ENCODE measurements at places on chromosomes 2 and 18. TPM values are rescaled to one million over a fixed set of nuclear protein-coding genes. Genes with fewer than 3 reads are reported as not detected.

DNA sequence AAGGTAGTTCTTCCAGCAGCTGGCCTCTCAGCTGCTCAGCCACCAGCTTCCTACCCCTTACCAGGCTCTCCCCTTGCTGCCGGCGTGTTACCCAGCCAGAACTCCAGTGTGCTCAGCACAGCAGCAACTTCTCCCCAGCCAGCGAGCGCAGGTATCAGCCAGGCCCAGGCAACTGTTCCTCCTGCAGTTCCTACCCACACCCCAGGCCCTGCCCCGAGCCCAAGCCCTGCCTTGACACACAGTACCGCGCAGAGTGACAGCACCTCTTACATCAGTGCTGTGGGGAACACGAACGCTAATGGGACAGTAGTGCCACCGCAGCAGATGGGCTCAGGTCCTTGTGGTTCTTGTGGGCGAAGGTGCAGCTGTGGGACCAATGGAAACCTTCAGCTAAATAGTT is 52.0 kb downstream of the ZCCHC2 start:
- DNase-seq = no peak

DNA sequence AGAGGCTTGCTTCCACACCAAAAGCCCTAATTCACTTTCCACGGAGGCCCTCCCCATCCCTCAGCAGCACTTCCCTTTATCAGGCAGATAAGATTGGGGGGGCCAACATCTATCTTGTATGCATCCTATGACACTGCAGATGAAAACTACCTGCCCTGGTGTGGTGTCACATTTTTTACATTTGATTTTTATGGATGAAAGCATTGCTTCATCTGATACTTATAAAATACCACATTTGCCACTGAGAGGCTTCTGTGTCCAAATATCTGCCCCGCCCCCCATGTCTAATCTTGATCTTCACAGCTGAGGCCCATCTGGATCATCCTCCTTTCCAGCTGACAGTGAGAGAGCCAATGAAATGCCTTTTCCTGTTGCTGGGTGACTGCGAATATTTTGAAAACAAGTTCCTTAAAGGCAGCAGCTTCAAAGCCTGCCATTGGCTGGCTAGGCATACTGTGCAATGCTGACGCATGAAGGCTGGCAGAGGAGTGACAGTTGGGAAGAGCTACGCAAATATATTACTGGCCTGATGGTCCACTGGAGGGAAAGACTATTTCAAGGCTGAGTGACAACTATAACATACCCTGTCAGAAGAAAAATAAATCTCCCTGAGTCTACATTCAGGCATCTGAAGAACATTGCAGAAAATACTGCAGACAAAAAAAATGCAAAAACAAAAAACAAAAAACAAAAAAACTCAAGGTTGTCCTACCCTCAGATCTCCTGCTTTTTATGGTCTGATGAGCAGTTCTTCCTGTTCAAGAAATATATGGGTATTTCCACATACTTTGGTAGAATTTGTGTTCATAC is 318.7 kb downstream of the PDE11A start:
- peak; percentile 96 for DNase-seq

GRCh38 chr2:240249423-240250149 is 109.1 kb upstream of the OTOS start:
- peak; percentile 72 for DNase-seq

EFHD1 gene
- 129 TPM for total RNA-seq

DNA sequence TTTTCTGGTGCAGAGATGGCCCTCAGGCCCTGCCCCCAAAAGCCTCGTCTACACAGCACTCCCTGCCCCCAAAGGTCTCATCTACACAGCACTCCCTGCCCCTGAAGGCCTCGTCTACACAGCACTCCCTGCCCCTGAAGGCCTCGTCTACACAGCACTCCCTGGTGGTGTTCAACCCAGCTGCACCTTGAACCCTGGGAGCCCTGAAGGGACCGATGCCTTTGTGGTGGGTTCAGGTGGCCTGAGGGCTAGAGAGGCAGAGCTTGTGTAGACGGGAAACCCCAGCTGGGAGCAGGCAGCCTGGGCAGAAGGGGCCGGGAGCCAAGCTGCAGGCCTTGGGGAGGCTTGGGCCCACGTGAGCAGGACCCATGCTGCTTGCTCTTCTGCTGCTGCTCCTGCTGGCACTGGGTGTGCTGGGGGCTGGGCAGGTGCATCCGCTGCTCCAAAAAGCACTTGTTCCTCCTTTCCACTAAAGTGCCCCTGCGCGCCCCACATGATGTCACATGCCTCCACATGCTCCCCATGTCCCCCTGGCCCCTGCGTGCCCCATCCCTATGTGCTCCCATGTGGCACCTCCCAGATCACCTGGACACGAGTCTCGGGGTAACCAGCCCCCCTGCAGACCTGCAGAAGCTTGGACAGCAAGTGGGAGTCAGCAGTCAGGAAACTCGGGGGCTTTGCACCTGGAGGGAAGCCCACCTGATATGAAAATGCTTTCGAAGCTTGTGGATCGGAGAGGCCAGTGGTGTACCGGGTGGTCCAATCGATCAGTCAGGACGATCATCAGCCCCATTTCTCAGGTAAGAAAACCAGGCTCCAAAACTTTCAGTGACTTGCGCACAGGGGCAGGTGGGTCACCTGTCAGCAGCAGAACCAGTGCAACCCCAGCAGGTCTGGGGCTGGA is 94.9 kb upstream of the CTDP1 start:
- no peak for DNase-seq

DNA sequence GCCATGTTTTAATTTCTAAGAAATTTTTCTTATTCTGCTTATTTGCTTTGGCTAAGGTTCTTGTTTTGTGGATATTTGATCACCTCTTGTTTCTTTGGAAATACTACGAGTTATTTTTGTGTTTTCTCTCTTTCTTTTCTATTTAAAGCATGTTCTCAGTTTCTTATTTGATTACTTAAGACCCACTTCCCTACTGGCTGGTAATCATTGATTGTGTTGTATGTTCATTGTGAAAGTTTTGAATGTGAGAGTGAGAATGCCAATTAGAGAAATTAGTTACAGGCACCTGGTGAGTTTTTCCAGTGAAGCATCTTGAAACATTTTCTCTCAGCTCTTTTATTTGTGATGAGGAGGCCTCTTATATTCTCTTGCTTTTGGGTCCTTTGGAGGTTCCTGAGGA is 226.7 kb upstream of the MC4R start:
- DNase-seq = no peak

DNA sequence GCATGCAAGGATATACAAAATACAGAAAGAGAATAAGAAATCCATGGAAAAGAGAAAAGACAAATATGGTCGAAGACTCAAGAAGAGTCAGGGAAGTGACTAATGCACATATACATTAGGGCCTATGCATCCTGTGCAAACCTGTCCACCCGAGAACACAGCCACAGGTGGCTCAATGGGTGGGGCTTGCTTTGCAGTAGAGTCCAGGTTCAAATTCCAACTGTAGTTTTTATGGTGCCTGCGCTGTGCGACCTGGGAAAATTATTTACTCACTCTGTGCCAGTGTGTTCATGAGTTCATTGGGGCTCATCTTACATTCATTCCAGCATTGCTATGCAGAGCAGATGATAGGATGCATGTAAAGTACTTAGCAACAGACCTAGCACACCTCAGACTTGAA is 244.7 kb downstream of the CTNNA2 start:
- DNase-seq = no peak

DNA sequence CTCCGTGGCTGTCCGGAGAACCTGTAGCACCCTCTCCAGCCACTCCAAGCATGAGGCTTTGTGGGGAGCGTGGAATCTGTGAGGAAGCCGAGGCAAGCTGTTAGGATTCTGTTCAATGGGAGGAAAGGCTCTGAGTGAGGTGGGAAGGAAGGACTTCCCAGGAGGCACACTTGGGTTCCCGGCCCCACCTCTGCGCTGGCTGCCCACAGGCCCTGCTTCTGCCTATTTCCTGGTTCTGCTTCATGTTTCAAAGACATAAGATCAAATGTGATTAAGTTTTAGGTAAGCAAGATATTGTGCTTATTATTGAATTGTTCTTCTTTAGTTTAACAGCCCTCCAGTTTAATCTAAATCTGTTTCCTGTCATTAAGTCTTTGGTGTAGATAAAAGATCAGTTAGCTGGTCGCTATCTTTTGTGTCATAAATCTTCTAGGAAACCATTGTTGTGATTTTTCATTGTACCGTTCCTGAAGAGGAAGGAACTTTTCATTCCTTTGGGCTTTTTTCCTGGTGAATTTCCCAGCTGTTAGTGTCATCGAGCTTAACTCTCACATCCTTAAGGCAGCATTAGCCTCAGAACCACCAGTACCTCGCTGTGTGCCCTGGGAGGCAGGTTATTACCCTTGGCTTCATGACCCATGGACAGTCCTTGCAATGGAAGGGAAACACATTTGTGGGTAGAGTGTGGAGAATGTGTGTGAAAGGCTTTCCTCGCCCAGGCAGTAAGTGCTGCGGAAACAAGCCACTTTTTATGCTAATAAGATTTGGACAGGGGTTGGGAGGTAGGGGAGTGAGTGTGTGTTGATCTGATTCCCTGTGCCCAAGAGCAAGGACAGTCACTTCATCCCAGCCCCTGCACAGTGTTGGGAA is 61.9 kb upstream of the ALPP start:
- DNase-seq = peak; percentile 19

GRCh38 chr2:8489751-8490150 is 192.1 kb upstream of the ID2 start:
- DNase-seq = no peak

DNA sequence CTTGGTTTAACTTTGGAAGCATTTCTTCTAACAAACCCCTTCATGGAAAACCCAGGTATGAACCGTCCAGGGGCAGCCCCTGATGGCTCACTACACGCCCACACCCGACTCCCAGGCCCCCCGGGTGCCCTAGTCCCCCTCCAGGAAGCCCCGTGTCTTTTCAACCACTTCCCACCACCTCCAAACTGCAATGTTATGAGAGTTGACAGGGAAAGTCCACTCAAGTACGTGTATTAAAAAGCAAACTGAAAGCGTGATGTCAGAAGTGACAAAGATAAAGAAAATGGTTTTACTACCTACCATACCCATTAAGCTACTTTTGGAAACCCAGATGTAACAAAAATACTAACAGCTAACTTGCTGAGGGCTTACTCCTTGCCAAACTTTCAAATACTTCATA is 51.5 kb downstream of the L3MBTL4 start:
- no peak for DNase-seq

DNA sequence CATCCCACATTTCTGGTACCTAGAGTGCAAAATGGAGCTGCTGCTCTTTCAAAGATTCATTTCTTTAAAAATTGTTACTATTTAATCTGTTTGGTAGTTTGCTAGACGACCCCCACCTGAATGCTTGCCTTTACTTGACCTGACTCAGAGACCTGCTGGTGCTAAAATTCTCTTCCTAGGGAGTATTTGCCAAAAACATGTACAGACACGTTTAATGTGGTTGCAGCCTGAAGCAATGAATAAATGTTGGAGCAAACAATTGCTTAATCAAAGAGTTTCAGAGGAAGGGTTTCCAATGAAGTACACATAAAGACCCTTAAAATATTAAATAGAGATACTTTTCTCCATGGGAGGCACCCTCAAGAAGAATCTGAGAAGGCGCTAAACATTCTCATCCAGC is 734.4 kb downstream of the CBLN2 start:
- no peak for DNase-seq

FHL2 gene
- 75.9 TPM for total RNA-seq

DNA sequence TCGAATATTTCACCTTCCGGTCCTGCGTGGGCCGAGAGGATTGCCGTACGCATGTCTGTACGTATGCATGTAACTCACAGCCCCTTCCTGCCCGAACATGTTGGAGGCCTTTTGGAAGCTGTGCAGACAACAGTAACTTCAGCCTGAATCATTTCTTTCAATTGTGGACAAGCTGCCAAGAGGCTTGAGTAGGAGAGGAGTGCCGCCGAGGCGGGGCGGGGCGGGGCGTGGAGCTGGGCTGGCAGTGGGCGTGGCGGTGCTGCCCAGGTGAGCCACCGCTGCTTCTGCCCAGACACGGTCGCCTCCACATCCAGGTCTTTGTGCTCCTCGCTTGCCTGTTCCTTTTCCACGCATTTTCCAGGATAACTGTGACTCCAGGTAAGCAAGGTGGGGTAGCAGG is at the start of gene SERPINB5:
SERPINB5 (plus strand) TSS at position 291 of the 400 bp plus-strand sequence. CDS start 7,471 bp downstream, outside the sequence.
- DNase-seq = no peak

FKBP7 gene
- total RNA-seq = 8.2 TPM

DNA sequence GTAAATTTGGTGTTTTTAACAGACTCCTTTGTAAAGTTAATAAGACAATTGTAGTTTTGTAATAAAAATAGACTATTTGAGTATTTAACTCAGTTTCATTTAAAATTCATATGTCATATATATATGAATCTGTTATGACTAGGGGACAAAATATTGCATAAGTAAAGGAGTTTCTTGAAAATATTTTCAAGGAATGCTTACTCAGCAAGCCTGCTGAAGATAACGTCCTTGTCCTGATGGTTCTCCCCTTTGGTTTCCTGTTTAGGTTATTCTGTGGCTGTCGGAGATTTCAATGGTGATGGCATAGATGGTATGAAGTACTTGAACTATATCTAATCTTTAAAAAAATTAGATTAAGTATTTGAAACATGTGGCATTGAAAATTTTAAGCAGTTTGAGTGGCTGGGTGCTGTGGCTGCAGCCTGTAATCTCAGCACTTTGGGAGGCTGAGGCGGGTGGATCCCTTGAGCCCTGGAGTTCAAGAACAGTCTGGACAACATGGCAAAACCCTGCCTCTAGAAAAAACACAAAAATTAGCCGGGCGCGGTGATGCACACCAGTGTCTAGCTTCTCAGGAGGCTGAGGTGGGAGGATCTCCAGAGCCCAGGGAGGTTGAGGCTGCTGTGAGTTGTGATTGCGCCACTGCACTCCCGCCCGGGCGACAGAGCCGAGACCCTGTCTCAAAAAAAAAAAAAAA is 47.1 kb downstream of the ITGAV start:
- no peak for DNase-seq

GRCh38 chr2:40240070-40240469 is 211.8 kb downstream of the SLC8A1 start:
- DNase-seq = peak; percentile 37

BOLL gene
- not detected for total RNA-seq

SERPINB8 gene
- total RNA-seq = 18.1 TPM

DNA sequence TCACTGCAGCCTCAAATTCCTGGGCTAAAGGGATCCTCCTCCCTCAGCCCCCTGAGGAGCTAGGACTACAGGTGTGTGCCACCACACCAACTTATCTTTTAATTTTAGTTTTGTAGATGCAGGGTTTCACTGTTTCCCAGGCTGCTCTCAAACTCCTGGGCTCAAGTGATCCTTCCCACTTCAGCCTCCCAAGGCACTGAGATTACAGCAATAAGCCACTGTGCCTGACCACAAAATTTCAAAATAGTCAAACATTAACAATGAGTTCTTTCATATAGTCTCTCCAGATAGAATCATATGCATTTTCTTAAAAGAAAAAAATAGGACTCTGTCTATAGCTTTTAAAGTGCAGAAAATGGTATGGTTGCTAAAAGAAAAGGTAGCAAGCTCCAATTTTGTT is 24.9 kb upstream of the PID1 start:
- DNase-seq = no peak

DNA sequence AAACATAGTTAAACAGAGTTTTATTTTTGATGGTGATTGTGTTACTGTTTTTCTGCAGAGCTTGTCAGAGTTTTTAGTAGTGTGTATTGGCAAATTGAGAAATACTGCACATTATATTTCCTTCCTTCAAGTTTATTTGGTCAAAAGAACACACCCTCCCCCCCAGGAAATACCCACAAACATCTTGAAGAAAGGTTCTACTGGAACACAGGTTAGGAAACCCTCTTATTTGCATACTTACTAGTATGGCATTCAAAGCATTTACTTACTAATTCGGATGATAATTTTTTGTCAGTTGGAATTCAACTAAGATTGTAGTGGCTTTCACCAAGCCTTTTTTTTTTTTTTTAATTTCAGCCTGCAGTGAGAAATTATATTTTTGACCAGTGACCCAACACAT is 9.1 kb downstream of the CAB39 start:
- DNase-seq = no peak

GCC2 gene
- 74.5 TPM for total RNA-seq

All from kidney (tissue), 22 donors.